ENCODE measurements at places on chromosomes 6 and 20. TPM values are rescaled to one million over a fixed set of nuclear protein-coding genes. Genes with fewer than 3 reads are reported as not detected.

Gene SPATA2
- total RNA-seq, result 7.2 TPM

Gene PDE7B
- 2.2 TPM for total RNA-seq

Gene PRIM2
- total RNA-seq, result 9.1 TPM

Gene POM121L2
- total RNA-seq, result not detected

Gene FILIP1
- 17.4 TPM for total RNA-seq

Gene BHLHE23
- not detected for total RNA-seq

Gene NT5E
- total RNA-seq, result 18.0 TPM

GRCh38 chr20:20338133-20338730 is 29.7 kb upstream of the INSM1 start:
- no peak for DNase-seq
- no peak overlapping the region for H3K27ac ChIP-seq
- no peak overlapping the region for H3K4me3 ChIP-seq
- no peaks in the 10 kb centered on the region for H3K27me3 ChIP-seq
- no peaks in the 10 kb centered on the region for H3K36me3 ChIP-seq

DNA sequence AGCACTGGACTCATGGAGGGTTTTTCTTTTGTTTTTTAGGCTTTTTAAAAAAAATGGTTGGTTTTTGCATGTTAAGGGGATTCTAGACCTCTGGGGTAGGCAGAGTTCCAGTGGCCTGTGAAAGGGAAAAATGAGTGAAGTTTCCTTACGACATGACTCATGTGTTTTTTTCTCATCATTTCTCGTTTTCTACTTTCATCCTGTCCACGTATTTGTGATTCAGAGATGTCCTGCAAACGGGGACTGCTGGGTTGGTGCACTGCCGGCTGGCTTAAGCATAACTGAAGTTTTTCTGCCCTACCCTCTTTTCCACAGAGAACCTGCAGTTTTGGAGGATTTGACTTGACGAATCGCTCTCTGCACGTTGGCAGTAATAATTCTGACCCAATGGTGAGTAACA is 182.3 kb downstream of the SASH1 start:
- no peak overlapping the region for H3K4me3 ChIP-seq
- no peak overlapping the region for H3K27ac ChIP-seq
- H3K27me3 ChIP-seq, result no peaks in the 10 kb centered on the region
- peaks cover 78% of the 10 kb centered on the region for H3K36me3 ChIP-seq

- H3K4me3 ChIP-seq, result no peak overlapping the region
- H3K4me1 ChIP-seq, result peaks cover 25% of the 10 kb centered on the region
- peaks cover 46% of the 10 kb centered on the region for H3K27me3 ChIP-seq
- no peak overlapping the region for H3K27ac ChIP-seq
- DNase-seq, result no peak
Measured at GRCh38 chr20:1892119-1892385, 3.2 kb upstream of the SIRPA start.

GRCh38 chr6:95882371-95882770 is 133.4 kb upstream of the FUT9 start:
- no peaks in the 10 kb centered on the region for H3K4me1 ChIP-seq
- H3K36me3 ChIP-seq, result no peaks in the 10 kb centered on the region
- H3K27me3 ChIP-seq, result no peaks in the 10 kb centered on the region
- H3K4me3 ChIP-seq, result no peak overlapping the region
- no peak for DNase-seq

DNA sequence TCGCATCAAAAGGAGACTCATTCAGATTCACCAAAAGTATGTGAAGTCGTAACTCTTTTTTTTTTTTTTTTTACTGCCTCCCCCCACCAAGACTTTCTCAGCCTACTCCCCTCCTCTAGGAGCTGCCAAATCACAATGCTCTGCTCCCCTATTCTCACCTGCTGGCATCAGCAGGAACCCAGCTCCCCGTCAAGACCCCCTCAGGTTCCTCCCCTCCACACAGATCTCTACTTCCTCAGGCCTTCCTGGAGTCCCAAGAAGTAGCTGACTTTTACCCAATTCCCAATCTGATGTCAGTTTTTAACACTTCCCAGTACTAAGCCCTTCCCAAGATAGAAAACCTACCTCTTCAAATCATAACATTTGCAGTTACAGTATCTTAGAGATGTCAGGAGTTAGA is 39.3 kb downstream of the ARHGAP18 start:
- H3K4me3 ChIP-seq, result no peak overlapping the region
- no peak for DNase-seq
- no peaks in the 10 kb centered on the region for H3K36me3 ChIP-seq
- H3K27me3 ChIP-seq, result no peaks in the 10 kb centered on the region
- peaks cover 58% of the 10 kb centered on the region for H3K4me1 ChIP-seq
